Right cardiac atrium (tissue), 5 donors: ENCODE measurements at places on chromosomes 6 and 20. TPM values are rescaled to one million over a fixed set of nuclear protein-coding genes. Genes with fewer than 3 reads are reported as not detected.

The GRM1 gene
- polyA plus RNA-seq, result 0.02 TPM

The PCMTD2 gene
- polyA plus RNA-seq, result 44.1 TPM

The PRL gene
- not detected for polyA plus RNA-seq

The CTCFL gene
- not detected for polyA plus RNA-seq

The SSTR4 gene
- not detected for polyA plus RNA-seq

The SAMD10 gene
- 4.8 TPM for polyA plus RNA-seq

The DUSP15 gene
- 11.0 TPM for polyA plus RNA-seq

The MOG gene
- 4.8 TPM for polyA plus RNA-seq

The ENPP5 gene
- polyA plus RNA-seq, result 9.8 TPM

The NCOA6 gene
- 26.5 TPM for polyA plus RNA-seq

The MYCT1 gene
- 10.9 TPM for polyA plus RNA-seq

The NPEPL1 gene
- polyA plus RNA-seq, result 26.1 TPM

The THBD gene
- polyA plus RNA-seq, result 17.5 TPM

The SIRPD gene
- not detected for polyA plus RNA-seq

The IL17A gene
- not detected for polyA plus RNA-seq

The TGM3 gene
- 0.05 TPM for polyA plus RNA-seq

The TLDC2 gene
- 0.09 TPM for polyA plus RNA-seq

The FAM83D gene
- polyA plus RNA-seq, result 0.63 TPM

The WASF1 gene
- 2.0 TPM for polyA plus RNA-seq

The CYP24A1 gene
- polyA plus RNA-seq, result not detected

The ANGPT4 gene
- 0.14 TPM for polyA plus RNA-seq

The PNPLA1 gene
- polyA plus RNA-seq, result not detected

The SLC17A1 gene
- polyA plus RNA-seq, result not detected

The SCRT2 gene
- polyA plus RNA-seq, result not detected

The HSPA1L gene
- polyA plus RNA-seq, result 2.0 TPM

The RAD21L1 gene
- polyA plus RNA-seq, result not detected

The FAM209B gene
- polyA plus RNA-seq, result 0.84 TPM

The LPA gene
- polyA plus RNA-seq, result not detected

The GRIK2 gene
- 7.6 TPM for polyA plus RNA-seq

The SNRPB2 gene
- 50.8 TPM for polyA plus RNA-seq

The LIN28B gene
- polyA plus RNA-seq, result not detected

The TINAG gene
- 0.09 TPM for polyA plus RNA-seq
